ENCODE measurements at places on chromosomes 3 and 15. TPM values are rescaled to one million over a fixed set of nuclear protein-coding genes. Genes with fewer than 3 reads are reported as not detected.

- DNase-seq = no peak
Observed at GRCh38 chr3:141529256-141529655, 42.4 kb downstream of the RASA2 start.

DNA sequence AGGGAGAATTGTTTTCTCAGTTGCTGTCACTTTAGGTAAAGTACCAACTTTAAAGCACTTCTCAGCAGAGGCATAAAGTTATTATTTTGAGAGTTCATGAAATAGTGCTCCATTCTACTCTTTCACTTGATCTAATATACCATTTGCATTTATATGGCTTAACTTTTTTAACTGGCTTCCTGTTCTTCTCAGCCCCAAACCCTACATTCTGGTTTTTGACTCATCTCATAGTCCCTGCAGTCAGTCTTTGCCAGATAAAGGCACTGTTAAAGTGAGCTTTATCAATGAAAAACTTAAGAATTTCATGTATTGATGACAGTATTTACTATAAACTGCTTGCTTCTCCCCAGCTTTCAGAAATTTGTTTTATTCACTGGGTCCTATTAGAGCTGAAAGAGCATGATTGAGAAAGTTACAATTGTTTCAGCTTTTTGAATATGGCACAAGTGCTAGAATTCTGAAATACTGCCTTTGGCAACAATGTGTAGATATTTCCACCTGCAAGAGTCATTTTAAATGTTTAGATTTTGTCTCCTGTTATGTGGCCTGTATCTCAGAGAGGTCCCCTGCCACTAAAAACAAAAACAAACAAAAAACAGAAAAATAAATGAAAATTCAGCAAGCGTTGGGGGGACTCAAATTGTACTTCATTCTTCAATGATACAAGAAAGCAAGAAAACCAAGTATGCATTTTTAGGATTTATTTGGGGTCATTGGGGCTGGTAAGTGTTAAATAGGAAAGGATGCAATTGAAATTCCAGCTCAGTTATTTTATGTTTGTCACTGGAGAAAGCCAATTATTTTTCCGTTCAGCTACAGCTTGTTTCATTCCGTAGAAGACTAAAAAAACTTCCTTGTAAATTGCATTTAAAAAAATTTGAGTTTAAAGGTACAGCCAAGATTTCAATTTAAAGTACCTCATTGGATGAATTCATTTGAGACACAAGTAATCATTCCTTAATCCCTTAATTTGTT, 28.6 kb downstream of the TGFBR2 start:
- no peak for DNase-seq

The PLAAT1 gene
- total RNA-seq = 3.8 TPM

GRCh38 chr3:42960282-42960681, 18.8 kb upstream of the GASK1A start:
- DNase-seq = no peak

DNA sequence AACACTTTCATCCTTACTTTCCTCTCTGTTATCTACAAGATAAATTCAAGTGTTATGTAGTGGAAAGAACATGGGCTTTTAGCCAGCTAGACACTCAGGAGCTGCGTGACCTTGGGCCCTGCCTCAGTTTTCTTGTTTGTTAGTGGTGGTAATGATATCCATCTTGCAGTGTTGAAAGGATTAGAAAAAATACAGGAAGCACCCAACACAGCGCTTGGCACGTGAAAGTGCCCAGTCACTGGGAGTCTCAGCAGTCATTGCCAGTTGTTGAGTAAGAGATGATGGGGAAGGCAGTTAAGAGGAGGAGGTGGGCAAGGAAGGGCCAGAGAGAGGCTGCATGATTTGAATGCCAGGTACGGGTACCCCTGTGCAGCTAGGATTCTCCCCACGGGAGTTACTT, 5.3 kb downstream of the PDIA5 start:
- DNase-seq = no peak

The CAMK2N2 gene
- total RNA-seq = 0.20 TPM

DNA sequence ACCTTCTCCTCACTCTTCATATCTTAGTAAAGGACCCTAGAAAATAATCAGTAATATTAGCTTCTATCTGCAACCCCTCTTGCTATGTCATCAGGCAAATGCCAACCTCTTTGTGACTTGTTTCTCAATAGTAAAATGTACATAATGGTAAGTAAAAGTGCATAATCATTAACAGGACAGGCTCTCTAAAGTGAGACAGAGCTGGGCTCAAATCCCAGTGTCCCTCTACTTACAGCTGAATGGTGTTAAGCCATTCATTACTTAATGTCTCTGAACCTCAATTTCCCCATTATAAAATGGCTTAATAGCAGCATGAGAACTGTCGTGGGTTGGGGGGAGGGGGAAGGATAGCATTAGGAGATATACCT, 62.6 kb upstream of the ATP11B start:
- no peak for DNase-seq

DNA sequence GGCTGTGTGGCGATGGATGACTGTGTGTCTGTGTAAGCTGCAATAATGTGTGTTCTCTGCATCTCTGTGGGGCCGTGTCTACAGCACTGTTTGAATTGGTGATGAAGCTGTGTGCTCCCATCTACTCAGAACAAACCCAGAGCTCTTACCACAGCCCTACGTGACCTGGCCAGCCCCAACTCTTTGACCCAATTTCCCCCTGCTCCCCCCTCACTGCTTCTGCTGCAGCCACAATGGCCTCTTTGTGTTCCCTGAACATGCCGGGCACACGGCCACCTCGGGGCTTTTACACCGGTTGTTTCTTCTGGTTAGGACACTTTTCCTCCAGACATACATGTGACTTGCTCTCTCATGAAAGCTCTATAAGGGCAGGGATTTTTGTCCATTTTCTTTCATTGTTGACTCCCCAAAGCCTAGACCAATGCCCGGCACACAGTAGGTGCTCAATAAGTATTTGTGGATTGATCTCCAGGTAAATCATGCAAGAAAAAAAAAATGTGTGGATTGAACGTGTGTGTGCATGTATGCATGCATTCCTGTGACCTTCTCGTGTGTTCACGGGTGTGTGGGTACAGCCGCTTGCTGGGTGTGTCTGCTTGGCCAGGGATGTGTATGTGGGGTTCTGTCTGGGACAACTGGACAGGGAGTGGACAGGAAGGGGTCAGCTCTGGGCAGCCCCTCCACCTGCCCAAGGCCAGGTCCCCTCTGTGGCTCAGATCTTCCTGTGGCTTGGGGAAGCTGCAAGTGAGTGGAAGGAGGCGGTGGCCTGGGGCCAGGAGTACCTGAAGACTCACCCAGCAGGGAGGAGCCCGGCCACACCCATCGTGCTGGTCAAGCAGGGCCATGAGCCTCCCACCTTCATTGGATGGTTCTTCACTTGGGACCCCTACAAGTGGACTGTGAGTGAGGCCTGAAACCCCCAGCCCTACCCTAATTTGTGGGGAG, 14.8 kb downstream of the VILL start:
- DNase-seq = no peak

GRCh38 chr3:109081746-109082510, 36.0 kb downstream of the MORC1 start:
- no peak for DNase-seq

DNA sequence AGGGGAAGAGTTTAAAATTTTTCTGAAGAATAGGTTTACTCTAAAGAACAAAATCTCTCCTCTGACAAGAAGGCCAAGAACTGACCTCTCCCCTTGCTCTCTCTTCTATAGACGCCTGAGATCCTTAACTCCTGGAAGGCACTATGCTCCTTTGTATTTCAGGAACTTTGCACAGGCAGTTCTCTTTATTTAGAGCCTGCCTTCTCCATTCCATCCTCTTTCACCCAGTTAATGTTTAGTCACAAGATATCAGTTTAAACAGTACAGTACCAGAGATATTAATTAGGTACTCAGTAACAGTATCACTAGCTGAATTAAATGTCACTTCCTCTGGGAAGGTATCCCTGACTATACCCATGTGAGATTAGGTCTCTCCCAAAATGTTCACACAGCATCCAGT, 33.5 kb downstream of the HERC1 start:
- DNase-seq = no peak

DNA sequence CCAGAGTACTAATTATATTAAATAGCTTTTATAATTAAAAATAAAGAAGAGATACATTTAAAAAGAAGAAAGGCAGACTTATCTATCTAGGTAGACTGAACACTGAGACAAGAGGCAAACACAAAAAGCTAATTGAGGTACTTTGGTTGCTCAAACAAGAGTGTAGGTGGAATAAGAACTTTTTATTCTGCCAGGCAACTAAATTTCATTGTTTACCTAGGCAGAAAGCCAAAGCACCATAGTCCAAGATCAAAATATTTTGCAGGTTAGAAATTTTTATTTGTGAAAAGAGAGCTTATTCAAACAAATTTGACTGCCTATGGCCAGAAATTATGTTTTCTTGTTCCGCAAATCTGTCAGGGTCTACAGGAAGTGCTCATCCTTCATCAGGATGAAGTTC, 499.6 kb upstream of the GBE1 start:
- DNase-seq = no peak

DNA sequence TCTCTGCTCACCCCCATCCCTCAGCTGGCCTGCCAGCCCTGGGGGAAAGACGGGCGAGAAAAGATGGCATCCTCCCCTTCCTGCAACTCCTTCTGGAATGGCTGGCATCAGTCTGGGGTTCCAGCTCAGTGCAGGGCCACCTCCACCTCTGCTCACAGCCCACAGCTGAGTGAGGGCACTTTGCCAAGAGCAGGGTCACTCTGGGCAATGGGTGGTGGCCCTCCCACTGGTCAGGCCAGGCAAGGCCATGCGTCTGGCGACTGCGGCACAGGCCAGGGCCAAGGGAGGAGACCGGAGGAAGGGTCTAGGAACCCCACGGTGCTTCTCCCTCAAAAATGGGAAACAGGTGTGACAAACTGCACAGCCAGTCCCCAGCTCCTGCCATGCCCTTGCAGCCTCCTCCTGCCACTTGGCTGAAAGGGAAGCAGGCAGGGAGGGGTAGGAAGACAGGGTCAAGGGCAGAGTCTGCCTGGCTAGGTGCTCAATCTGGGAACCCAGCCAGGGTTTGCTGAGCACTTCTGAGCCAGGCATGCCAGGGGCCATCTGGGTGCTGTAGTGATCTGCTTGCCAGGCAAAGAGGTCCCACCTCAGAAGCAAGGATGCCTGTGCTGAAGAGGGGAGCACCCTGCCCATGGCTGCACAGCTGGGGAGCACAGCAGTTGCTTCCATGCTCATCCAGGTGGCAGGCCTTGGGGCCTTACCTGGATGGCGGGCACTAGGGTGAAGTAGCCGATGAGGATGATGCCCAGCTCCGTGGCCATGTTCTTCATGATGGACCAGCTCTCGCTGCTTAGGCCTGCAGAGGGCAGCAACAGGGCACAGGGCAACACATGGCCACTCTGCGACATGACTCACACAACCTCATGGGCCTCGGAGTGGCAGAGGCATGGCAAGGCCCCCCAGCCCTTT, 41.2 kb downstream of the PTPN23 start:
- no peak for DNase-seq

GRCh38 chr3:107589454-107589853, 66.7 kb downstream of the BBX start:
- DNase-seq = no peak

The TEX55 gene
- total RNA-seq = not detected
